Nucleus accumbens (tissue), 56 donors: ENCODE measurements at places on chromosomes 5 and 9.

DNA sequence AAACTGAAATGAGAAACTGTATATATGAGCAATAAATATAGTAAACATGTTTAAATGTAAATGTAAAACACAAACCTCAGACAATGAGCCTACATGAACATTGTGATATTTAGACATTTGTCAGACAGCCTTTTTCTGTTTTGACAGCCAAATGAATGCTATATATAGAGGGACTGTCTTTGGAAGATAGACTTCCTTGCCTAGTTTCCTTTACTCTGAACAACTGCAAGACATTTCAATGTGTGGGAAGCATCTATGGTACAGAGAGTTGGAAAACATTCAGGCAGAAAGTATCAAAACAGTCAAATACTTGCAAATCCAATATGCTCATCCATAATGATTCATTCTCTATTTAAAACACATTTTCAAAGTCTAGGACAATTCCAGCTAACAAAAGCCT is 31.7 kb upstream of the TUSC1 start:
- DNase-seq = no peak

GRCh38 chr5:1946776-1947175 is 64.1 kb upstream of the IRX4 start:
- DNase-seq = no peak

GRCh38 chr9:25700430-25700829 is 22.2 kb upstream of the TUSC1 start:
- no peak for DNase-seq

GRCh38 chr9:109520475-109521132 is 22.5 kb upstream of the PTPN3 start:
- DNase-seq = no peak

- no peak for DNase-seq
Observed at GRCh38 chr5:53084546-53085255, 24.9 kb downstream of the MOCS2 start.

DNA sequence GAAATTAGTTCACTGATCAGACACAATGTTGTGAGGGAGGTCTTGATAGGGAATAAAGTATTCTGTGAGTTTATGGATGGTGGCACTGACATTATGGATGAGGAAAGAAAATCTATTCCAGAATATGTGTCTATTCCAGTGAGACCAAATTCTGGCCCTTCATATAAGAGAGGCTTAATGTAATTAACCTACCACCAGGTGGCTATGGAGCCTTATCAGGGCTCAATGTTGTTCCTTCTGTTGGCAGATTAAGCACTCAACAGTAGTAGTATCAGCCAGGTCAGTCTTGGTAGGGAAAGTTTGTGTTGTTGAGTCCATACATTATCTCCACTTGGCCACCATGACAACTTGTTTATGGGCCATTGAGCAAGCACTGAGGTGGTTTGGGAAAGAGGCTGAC is 41.7 kb upstream of the BARX1 start:
- no peak for DNase-seq

DNA sequence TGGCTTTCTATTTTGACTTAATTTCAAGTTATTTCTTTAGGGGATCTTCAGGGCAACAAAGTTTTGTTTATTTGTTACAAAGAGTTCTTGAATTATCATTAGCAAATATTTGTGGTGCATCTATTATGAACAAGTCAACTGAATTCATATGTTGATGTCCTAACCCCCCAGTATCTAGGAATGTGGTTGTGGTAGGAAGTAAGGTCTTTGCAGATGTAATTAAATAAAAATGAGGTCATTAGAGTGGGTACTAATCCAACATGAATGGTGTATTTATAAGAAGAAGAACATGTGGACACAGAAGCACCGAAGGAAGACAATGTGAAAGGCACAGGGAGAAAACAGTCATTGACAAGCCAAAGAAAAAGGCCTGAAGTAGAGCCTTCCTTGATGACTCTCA is 474.0 kb upstream of the DAB2 start:
- DNase-seq = no peak

- no peak for DNase-seq
Observed at GRCh38 chr5:79124607-79125006, 13.0 kb downstream of the BHMT start.

DNA sequence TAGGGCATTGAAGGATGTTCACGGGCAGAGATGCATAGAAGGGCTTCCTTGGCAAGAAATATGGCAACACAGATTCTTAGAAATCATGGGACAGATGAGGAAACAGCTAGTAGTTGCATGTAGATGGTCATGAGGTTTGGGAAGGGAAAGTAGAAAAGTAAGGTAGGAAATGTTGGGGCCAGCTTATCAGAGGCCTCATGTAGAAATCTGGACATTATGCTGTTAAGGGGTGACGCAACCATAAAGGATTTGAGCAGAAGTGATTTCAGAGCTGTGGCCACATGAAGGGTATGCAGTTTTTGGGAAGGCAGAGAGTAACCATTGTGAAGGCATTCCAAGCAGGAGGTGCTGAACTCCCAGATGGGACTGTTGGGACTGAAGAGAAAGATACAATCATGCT is 224.0 kb downstream of the ARHGAP26 start:
- DNase-seq = no peak

GRCh38 chr9:5971740-5972139 is 43.7 kb downstream of the RANBP6 start:
- DNase-seq = no peak

- DNase-seq = no peak
Observed at GRCh38 chr9:91130796-91131318, 230.9 kb downstream of the AUH start.

GRCh38 chr5:154614595-154614994 is 136.6 kb upstream of the HAND1 start:
- no peak for DNase-seq

- DNase-seq = no peak
Observed at GRCh38 chr9:93456504-93456903, 3.1 kb upstream of the FAM120AOS start.

DNA sequence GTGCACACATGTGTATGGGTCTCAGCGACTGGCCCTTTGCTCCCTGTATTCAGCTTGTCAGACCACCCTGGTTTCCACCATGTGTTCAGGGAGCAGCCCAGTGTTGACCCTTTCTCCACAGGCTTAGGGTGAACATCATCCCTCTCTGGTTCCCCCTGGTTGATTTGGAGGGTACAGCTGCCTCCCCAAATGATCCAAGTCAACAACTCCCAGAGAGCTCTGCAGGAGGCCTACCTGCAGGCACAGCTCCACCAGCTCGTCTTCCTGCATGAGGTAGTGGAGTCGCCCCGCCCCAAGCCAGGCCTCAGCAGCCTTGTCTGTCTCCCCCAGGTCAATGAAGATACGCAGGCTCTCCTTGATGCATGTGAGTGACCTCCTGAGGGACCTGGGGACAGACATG is 50.5 kb downstream of the SH3TC2 start:
- DNase-seq = no peak

DNA sequence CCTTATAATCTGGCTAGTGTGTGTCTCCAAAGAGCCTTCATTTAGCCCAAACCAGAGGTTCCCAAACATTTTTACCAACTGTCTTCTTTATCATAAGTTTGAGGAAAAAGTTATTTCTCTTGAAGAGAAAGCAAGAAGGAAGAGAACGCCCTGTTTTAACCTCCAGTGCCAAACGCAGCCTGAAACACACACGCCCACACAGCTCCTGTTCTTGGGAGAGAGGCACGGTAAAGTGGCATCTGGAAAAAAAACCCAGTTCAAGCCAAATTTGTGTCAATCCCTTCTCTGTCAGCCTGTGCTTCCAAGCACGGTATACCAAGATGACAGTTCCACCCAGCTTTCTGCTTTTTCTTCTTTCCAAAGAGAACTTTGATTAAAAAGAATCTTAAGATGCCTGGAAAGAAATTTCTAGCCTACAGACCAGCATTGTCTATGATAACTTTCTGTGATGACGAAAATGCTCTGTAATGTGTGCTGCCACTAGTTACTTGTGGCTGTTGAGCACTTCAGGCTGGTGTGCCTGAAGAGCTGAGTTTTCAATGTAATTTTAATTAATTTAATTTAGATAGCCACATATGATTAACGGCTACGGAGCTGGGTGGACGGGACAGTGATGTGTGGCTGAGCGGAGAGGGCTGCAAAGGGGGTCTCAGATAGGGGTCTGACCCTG is 62.3 kb downstream of the ACER2 start:
- peak; percentile 9 for DNase-seq

- DNase-seq = no peak
Observed at GRCh38 chr9:20545023-20545622, 77.2 kb downstream of the MLLT3 start.

DNA sequence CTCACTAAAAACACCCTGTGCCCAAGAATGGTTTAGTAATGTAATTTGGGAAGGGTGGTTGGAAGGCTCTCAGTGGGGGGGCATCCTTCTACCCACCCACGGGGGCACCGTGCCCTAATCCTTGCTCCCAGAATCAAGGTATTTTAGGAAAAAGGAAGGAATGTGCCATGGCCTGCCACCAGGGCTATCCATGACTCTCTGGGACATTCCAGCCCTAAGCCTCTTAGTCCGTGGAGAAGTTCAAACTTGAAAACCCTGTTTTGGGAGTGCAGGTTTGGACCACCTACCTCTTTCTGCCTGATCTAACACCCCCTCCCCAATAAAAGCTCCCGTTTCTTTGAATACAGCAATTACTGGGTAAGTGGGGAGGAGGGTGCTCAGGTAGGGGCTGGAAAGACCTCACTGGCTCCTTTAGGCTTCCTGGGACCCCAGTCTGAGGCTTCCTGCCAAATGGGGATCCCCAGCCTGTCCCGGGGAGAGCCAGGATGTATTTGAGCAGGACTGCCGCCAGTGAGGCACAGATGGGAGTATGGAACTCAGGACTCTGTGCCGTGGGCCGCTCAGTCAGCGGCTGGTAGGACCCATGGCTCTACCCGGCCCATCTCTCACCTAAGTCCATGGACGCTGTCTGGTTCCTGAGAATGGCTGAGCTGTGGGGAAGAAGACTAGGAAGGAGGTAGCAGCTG is 3.6 kb upstream of the PITX1 start:
- no peak for DNase-seq

- DNase-seq = no peak
Observed at GRCh38 chr9:69027355-69028097, 8.0 kb upstream of the FXN start.

DNA sequence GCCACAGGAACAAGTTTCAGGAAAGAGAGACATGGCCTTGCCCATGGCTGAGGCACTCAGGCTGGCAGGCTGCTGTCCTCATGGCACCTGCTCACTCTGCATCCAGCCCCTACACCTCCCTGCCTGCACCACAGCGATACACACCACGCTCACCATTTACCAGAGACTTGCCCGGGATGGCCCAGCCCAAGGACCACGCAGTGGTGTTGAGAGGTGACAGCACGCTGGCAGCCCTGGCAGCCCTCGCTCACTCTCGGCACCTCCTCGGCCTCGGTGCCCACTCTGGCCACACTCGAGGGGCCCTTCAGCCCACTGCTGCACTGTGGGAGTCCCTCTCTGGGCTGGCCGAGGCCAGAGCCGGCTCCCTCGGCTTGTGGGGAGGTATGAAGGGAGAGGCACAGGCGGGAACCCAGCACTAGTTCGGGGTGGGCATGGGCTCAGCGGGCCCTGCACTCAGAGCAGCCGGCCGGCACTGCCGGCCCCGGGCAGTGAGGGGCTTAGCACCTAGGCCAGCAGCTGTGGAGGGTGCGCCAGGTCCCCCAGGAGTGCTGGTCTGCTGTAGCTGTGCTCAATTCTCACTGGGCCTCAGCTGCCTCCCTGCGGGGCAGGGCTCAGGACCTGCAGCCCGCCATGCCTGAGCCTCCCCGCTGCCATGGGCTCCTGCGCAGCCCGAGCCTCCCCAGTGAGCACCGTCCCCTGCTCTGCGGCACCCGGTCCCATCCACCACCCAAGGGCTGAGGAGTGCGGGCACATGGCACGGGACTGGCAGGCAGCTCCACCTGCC is 20.3 kb downstream of the ZDHHC11B start:
- DNase-seq = no peak

- no peak for DNase-seq
Observed at GRCh38 chr5:6274846-6275543, 103.4 kb downstream of the MED10 start.

DNA sequence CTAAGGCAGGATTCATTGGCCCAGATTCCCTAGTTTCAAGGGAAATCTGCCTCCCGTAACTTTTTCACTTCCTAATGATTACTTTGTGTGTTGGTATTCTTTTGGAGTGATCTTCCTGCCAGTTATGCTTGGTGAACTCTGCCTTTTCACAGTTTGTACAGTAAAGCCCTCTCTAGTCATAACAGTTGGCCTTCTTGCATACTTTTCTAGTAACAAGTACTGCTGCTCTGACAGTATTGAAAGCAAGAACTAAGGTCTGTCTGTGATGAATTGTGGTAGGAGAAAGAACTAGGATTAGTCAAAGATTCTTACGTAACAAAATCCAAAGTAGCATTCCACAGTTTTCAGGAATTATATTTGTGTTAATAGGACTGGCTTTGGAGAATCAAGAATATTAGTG is 1457.2 kb upstream of the WWC1 start:
- no peak for DNase-seq

GRCh38 chr5:127863161-127863560 is 160.0 kb downstream of the CCDC192 start:
- DNase-seq = no peak

DNA sequence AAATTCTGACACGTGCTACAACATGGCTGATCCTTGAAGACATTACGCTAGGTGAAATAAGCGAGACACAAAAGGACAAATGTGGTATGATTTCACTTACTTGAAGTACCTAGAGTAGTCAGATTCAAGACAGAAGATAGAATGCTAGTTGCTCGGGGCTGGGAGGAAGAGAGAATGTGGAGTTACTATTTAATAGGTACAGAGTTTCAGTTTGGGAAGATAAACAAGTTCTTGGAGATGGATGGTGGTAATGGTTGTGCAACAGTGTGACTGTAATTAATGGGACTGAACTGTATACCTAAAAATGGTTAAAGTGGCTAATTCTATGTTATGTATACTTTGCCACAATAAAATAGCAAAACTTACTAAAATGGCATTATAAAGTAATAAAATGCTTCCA is 34.4 kb downstream of the PAM start:
- DNase-seq = no peak

DNA sequence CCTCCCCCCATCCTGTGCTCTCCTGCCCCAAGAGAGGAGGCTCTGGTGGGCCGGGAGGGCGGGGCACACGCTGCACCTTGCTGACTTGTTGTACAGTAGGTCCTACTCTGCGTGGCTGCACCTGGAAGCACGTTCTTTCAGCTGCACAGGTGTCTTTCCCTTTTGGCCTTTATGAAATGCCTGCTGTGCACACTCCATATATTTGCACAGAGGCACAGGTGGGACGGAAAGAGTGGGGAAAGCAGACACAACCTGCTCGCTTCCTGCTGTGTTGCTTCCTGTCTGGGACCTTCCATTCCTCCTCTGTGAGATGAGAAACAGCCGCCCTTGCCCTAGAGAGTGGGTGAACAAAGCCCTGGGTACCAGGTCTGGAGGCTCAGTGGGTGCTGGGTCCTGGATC is 4.8 kb downstream of the USP20 start:
- no peak for DNase-seq

DNA sequence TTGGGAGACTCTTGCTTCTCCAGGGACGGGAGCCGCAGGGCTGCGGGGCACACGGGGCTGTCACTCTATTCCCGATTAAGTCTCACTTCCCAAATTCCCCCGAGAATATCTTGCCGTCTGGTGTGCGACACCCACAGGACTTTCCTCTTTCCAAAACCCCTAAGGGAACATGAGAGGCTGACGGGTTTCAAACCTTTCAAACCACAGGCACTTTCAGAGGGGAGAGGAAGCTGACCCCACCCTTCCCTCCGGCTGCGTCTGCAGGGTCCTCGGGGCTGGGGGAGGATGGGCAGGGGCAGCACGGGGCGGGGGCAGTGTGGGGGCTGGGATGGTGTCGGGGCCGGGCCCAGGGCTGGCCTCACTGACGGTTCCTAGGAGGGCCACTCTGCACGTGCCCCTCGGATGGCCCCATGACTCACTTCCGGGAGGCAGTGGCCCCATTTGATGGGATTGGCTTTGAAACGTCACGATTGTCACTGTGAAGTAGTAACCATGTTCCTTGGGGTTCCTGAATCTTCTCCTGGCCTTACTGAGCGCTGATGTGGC is 38.2 kb downstream of the SLC9A3 start:
- no peak for DNase-seq
